ENCODE measurements at places on chromosomes 11 and 22. TPM values are rescaled to one million over a fixed set of nuclear protein-coding genes. Genes with fewer than 3 reads are reported as not detected.

SAA4 gene
- total RNA-seq: not detected

MMP11 gene
- 4.2 TPM for total RNA-seq

SLC22A6 gene
- total RNA-seq: not detected

POU2AF3 gene
- not detected for total RNA-seq

DNA sequence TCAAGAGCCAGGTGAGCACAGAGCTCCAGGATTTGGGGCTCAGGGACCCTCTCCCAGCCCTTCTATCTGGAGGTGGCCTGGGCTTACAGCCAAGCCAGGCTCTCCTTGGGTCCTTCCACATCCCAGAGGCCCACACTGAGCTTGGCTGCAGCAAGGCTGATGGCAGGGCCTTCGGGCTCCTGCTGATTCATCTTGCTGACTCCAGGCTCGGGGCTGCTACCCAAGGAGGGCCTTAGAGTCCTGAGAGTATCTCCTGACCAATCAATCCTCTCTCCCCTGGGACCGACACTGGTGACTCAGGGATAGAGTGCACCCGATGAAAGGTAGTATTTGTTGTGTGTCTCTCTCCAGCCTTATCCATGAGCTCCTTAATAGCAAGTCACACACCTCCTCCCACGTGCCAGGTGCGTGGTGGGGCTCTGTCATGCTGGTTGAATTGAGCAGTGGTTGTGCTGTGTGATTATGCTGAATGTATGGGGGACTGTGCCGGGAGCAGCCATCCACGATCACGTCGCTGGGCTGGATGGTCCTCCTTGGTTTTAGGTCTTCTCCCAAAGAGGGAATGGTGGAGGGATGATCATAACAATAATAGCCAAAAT lies 62.3 kb downstream of the GRIK4 start:
- DNase-seq: peak; percentile 19

GRCh38 chr11:105642870-105643269 lies 33.0 kb downstream of the GRIA4 start:
- DNase-seq: no peak

DNA sequence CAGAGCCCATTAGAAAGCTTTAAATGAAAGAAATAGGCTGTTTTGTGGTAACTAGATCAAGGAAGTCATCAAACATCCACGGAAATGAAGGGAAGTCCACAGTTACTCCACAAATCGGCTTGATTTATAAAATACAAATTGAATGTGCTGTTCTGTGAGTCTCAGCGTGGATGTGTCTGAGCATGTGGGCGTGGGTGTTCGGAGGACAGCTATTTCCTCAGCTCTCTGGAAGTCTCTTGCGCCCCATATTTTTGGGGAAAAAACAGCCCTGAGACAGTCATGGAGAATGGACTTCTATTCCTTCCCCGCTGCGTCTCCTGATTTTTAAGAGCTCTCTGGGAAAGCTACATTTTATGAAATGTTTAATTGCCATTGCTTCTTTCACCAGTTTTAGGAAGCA lies 144.4 kb downstream of the EFCAB6 start:
- no peak for DNase-seq

DNA sequence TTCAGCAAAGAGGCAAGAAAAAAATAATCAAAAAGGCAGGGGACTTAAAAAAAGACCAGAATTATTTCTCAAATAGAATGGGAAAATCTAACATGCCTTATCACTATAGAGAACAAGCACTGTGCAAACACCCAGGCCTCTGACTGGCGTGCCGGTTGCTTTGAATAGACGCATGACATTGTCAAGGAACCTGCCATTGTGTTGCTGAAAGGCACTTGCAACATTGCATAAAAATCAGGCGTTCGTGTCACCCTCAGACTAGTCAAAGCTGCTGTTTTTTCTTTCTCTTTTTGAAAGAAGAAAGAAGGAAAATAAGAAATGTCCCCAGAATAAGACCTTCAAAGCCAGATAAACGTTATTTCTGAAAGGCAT lies 549.3 kb upstream of the CADM1 start:
- no peak for DNase-seq

DNA sequence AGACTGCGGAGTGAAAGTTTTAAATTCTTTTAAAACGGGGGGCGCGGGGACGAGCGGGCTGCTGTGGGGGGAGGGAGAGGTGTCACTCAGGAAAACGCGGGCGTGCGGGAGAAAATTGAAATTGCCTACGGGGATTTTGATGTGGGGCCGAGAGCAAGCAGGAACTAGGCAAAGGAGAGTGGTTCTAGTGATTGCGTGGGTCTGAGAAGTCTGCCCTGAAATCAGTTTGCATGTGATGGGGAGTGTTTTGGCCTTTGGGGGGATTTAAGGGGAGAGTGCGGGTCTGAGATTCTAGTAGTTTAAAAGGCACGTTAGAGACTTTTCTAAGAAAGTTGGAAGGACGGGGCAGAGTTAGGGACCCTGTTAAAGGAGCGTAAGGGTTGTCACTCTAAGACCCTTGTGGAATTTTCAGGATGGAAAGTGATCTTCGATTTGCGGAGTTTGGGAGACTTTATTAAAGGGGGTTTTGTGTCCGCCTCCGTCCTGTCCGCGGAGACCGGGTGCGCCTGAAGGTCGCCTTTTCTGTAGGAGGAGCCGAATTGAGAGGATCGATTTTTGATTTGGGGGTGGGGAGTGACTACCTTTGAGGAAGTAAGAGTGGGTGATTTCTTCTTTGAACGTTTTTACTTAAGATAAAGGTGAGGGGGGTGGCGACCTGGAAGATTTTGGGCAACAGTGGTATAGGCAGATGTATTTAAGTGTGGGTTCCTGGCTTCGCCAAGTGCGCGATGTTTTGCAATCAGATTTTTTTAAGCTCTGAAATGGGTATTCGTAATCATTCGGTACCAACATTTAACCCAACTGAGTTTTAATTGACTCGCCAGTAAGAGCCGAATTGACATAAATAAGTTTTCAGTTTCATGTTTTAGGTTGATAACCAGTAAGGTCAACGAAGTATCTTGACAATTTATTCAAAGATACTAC lies 1.1 kb downstream of the EED start:
- peak; percentile 6 for DNase-seq

- peak; percentile 93 for DNase-seq
These were observed 13.3 kb downstream of the CREB3L1 start for GRCh38 chr11:46290598-46291309.

DNA sequence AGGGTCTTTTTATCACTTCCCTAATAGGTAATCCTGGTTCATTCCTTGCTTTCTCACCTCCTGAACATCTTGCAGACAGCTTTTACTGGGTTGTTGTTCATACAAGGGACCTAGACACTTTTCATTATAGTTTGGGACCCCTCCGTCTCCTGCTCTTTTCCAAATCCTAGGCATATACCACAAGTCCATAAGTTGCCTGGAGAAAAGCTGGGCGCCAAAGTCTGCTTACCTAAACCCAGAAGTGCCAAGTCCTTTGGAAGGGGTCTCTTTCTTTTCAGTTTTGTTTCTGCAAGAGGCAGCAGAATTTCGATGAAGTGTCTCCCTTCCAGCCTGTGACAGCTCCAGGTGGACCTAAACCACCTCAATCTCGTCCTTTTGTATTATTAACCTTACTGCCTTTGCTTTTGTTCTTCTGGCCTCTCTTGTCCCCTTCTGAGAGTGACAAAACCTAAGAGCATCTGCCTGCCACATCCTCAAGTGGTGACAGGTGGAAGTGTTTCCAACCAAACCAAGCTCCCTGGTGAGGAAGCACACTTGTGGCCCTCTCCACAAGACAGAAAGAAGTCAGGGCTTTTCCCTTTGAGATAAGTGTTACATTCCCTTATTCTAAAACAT lies 19.5 kb upstream of the P2RY6 start:
- DNase-seq: no peak

Data from Daoy (cell line).